EH (cell line): ENCODE measurements at places on chromosomes 2 and 18.

DNA sequence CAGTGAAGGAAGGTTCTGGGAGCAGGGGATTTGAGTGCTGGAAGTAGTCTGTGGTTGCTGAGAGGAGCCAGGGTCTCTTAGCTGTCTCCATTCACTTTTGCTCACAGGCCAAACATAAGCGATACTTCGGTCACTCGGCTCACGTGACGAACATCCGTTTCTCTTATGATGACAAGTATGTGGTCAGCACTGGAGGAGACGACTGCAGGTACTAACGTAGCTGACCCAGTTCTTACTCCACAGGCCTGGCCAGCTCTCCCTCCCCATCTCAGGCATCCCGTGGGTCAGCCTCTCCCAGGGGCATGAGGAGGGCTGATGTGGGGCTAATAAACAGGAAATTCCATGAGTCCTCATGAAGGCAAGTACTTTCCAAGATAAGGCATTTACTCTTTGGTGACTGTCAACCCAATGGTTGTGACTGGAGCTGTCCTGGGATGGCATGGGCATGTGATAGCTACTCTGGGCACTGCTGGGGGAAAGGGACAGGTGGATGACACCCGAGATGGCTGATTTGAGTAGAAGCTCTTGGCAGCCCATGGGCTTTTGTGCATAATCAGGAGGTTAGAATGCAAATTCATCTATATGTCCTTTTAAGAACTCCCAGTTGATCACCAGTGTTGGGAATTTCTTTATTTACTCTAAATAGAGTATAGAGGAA, 81.6 kb downstream of the RTN4 start:
- DNase-seq, result peak; percentile 29

GRCh38 chr2:234206738-234207137, 156.2 kb downstream of the SPP2 start:
- no peak for DNase-seq

GRCh38 chr2:236656166-236656565, 86.5 kb downstream of the ACKR3 start:
- DNase-seq, result no peak

DNA sequence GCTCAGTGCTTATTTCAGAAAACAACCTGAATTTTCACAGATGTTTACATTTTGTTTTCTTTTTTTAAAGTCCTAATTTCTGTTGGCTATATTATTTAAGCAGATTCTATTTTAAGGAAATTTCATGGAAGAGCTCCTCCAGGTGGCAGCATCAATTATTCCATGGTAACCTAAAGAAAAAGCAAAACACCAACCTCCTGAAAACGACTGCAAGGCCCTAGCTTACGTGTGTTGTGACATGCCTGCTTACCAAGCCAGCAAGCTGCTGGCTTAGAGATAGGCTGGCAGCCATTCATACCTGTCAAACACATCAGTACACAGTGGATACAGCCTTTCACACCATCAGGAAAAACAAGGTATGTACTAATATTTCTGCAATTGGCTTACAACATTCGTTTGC, 64.9 kb downstream of the LPIN2 start:
- peak; percentile 39 for DNase-seq

GRCh38 chr2:121263996-121264715, 20.8 kb downstream of the TFCP2L1 start:
- no peak for DNase-seq

- DNase-seq, result no peak
Measured at GRCh38 chr2:241818943-241819270, 9.9 kb downstream of the NEU4 start.

DNA sequence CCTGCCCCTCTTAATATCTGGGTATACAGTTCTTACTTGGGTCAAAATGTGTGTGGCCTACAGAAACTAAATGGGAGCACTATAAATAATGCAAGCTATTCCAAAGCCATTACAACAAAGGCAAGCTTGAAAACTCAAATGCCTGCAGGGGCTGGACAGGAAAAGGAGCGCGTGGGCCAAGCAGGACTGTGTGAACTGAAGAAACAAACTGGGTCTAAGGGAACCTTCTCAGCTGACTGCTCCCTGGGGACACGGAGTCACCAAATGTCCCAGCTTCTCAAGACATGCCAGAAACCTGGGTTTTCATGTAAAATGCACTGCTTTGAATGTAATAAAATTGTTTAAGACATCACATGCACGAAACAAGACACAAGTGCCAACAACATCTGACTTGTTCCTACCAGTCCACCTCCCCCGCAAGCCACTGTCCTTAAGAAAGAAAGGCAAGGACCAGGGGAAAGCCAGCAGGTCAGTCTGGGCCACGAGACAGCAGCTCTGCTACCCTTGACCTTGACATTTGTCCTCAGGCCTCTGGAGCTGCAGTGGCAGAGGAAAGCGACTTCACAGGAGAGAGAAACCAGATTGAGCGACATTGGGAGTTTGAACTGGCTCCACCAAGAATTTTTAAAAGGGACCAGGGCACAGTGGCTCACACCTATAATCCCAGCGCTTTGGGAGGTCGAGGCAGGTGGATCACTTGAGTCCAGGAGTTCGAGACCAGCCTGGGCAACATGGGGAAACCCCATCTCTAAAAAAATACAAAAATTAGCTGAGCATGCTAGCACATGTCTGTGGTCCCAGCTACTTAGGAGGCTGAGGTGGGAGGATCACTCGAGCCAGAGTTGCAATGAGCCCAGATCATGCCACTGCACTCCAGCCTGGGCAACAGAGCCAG, 89.7 kb upstream of the SH3BP4 start:
- DNase-seq, result peak; percentile 44

GRCh38 chr18:73797419-73797818, 350.2 kb downstream of the FBXO15 start:
- no peak for DNase-seq
